ENCODE measurements at places on chromosomes 6 and 20.

DNA sequence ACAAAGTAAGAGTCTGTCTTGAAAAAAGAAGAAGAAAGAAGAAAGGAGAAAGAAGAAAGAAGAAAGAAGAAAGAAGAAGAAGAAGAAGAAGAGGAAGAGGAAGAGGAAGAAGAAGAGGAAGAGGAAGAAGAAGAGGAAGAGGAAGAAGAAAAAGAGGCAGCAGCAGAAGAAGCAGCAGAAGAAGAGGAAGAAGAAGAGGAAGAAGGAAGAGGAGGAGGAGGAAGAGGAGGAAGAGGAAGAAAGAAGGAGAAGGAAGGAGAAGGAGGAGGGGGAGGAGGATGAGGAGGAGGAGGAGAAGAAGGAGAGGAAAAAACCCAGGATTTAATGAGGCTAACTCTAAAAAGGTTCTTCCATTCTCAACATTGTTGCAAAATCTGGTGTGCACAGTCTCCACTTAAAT lies 95.4 kb upstream of the PDE10A start:
- no peaks in the 10 kb centered on the region for H3K36me3 ChIP-seq
- peaks cover 5% of the 10 kb centered on the region for H3K27me3 ChIP-seq
- no peak for DNase-seq
- H3K4me3 ChIP-seq: no peak overlapping the region

DNA sequence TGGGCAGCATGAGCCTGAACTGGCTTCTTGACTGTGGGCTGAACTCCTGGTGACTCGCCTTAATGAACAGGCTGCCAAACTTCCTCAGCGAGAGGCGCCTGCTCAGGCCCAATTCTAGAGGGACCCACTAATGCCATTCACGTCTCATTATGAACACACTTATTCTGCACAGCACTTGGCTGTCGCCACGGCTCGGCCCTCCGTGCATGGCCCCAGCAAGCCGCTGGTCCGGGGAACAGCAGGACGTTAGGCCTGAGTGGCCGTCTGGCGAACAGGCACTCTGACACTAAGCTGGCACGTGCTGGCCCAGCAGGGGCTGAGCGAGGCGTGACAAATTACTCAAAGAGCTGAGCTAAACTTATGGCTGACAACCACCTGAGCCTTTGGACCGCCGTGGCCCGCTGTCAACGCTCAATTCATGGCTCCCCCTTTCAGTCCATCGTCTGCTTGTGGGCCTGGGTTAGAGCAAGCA lies 45.9 kb downstream of the INSM1 start:
- peaks cover 5% of the 10 kb centered on the region for H3K4me1 ChIP-seq
- no peaks in the 10 kb centered on the region for H3K27me3 ChIP-seq
- no peak overlapping the region for H3K4me3 ChIP-seq

DNA sequence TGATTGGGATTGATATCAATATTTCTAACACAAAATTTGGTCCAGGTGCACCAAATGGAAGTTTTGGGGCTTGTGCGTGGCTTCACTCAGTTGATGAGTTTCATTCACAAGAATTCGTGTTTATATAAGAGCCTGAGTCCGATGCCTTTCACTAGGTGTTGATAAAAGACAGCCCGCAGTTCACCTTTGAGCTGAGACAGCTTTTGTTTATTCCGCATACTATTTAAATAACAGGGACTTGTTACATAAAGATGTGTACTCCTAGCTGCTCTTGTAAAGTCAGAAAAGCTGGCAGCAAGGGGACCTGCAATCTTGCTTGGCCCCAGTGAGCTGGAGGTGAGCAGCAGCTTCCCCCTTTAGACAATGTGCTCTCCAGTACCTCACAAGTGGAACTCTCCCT lies 19.0 kb upstream of the NRN1 start:
- no peak overlapping the region for H3K4me3 ChIP-seq
- H3K27me3 ChIP-seq: peaks cover 36% of the 10 kb centered on the region
- H3K4me1 ChIP-seq: no peaks in the 10 kb centered on the region
- no peaks in the 10 kb centered on the region for H3K36me3 ChIP-seq
- H3K27ac ChIP-seq: no peak overlapping the region

DNA sequence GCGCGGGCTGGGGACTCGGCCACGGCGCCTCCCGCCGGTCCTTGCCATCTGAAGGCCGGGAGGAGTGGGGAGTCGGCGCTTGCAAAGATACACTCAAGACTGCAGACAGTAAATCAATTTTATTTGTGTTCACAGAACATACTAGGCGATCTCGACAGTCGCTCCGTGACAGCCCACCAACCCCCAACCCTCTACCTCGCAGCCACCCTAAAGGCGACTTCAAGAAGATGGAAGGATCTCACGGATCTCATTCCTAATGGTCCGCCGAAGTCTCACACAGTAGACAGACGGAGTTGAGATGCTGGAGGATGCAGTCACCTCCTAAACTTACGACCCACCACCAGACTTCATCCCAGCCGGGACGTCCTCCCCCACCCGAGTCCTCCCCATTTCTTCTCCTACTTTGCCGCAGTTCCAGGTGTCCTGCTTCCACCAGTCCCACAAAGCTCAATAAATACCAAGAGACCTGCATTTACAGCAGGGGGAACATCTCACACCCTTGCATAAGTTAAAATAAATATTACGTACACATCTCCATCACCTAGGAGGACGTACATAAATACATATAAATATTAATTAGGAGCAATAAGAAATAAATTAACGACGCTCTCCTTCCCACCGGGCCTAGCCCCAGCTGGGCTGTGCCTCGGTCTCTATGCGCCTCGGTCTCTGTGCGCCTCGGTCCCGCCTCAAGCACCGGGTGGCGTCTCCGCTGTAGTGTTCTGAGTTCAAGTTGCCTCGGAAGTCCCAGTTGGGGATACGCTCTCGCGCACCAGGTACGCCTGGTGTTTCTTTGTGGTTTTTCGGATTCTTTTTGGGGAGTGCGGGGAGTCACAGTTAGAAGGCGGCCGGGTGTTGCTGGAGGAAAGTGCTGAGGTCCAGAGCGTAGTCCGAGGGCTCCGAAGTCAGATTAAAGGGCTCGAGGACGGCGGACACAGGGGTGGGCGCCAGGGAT lies 889 bp upstream of the FLOT1 start:
- DNase-seq: peak; percentile 47
- peaks cover 64% of the 10 kb centered on the region for H3K36me3 ChIP-seq
- peak overlapping the region; percentile 98 for H3K27ac ChIP-seq
- H3K4me1 ChIP-seq: peaks cover 66% of the 10 kb centered on the region

GRCh38 chr20:47886454-47887041 lies 101.3 kb upstream of the SULF2 start:
- H3K4me3 ChIP-seq: no peak overlapping the region
- H3K36me3 ChIP-seq: no peaks in the 10 kb centered on the region
- DNase-seq: no peak
- H3K27ac ChIP-seq: no peak overlapping the region
- no peaks in the 10 kb centered on the region for H3K27me3 ChIP-seq

DNA sequence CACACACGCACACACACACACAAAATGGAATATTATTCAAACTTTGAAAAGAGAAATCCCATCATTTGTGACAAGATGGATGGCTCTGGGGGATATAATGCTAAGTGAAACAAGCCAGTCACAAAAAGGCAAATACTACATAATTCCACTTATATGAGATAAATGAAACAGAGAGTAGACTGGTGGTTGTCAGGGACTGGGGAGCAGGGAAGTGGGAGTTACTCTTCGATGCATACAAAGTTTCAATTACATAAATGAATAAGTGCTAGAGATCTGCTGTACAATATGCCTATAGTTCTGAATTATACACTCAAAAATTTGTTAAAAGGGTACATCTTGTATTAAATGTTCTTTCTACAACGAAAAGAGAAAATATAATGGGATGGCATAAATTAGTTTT lies 58.1 kb upstream of the PLN start:
- no peak for DNase-seq
- H3K27ac ChIP-seq: no peak overlapping the region
- H3K27me3 ChIP-seq: no peaks in the 10 kb centered on the region
- peaks cover 24% of the 10 kb centered on the region for H3K4me1 ChIP-seq
- H3K4me3 ChIP-seq: no peak overlapping the region

DNA sequence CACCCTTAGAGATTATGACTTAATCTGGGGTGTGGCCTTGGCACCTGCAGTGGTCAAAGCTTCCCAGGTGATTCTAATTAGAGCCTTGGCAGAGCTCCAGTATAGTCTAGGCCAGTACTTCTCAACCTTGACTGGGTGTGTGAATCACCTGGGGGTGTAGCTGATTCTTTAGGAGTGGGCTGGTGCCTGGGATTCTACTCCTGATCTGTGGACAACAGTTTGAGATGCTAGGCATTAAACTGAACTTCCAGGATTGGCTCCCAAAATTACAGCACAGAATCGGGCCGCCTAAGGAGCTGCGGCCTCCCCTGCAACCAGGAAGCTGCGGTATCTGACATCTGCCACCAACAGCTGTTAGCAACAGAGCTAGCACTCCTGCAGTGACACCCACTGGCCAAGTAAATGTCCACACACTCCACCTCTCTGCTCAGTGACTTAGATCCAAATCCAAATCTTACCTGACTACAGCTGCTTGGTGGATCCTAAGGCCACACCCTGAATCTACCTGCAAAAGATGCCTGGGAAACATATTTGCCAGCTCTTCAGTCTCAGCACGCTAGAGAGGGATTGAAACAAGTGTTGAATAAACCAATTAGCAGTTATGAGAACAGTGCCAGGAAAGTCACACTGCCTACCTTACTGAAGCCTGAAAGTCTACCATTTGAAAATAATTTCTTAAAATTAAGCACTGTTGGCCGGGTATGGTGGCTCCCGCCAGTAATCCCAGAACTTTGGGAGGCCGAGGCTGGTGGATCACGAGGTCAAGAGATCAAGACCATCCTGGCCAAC lies 126.7 kb downstream of the UNC5CL start:
- no peak overlapping the region for H3K27ac ChIP-seq
- no peak overlapping the region for H3K4me3 ChIP-seq
- H3K36me3 ChIP-seq: no peaks in the 10 kb centered on the region
- peak; percentile 16 for DNase-seq

- no peak overlapping the region for H3K4me3 ChIP-seq
- no peaks in the 10 kb centered on the region for H3K27me3 ChIP-seq
- H3K36me3 ChIP-seq: peaks cover 2% of the 10 kb centered on the region
- no peak for DNase-seq
Observed at GRCh38 chr6:109050447-109051102, 44.1 kb downstream of the SESN1 start.

GRCh38 chr6:73047801-73048200 lies 177.5 kb downstream of the KHDC1L start:
- no peak overlapping the region for H3K27ac ChIP-seq
- no peak for DNase-seq
- H3K27me3 ChIP-seq: no peaks in the 10 kb centered on the region
- H3K4me3 ChIP-seq: no peak overlapping the region
- no peaks in the 10 kb centered on the region for H3K4me1 ChIP-seq

DNA sequence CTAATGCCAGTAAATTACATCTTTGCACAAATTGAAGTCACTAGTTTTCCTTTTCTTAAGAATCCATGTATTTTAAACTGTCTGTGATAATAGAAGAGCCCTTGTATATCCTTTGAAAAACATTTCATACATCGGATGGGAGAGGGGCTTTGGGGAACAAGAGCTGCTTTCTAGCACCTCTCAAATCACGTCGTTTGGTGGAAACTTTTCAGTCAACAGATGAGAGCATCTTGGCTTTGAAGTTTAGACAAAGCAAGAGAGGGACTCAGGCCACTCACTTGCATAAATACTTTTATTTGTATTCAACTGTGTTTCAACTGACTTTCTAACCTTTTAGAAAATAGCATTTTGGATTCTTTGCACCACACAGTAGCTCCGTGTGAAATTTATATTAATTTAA lies 502.3 kb upstream of the IMPG1 start:
- no peaks in the 10 kb centered on the region for H3K36me3 ChIP-seq
- DNase-seq: no peak

DNA sequence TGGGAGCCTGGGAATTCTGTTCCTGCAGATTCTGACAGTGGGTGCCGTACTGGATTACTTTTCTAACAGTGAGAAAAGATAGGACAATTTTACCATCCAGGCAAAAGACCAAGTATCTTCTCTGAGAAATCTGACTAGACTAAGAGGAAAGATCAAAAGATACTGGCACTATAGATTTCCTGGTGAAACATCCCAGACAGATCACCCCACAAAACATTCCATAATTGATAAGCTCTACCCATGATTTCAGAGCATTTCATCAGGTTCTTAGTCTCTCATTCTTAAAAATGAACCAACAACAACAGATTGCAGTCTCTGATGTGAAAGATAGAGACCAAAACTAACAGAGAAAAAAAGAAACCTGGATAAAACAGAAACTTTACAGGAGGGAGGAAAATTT lies 13.6 kb upstream of the UBR2 start:
- peaks cover 11% of the 10 kb centered on the region for H3K4me1 ChIP-seq
- H3K27me3 ChIP-seq: peaks cover 32% of the 10 kb centered on the region
- H3K27ac ChIP-seq: no peak overlapping the region
- DNase-seq: no peak
- peaks cover 1% of the 10 kb centered on the region for H3K36me3 ChIP-seq

DNA sequence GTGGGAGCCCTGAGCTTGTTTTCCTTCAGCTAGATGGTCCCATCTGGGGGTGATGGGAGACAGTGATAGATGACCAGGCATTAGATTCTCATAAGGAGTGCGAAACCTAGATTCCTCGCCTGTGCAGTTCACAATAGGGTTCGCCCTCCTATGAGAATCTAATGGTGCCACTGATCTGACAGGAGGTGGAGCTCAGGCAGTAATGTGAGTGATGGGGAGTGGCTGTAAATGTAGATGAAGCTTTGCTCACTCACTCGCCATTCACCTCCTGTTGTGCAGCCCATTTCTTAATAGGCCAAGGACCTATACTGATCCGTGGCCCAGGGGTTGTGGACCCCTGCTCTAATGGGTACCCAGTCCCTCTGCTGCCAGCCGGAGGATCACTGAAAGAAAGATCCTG lies 20.7 kb upstream of the KCNB1 start:
- no peaks in the 10 kb centered on the region for H3K36me3 ChIP-seq
- H3K4me1 ChIP-seq: no peaks in the 10 kb centered on the region
- H3K27ac ChIP-seq: no peak overlapping the region
- no peak overlapping the region for H3K4me3 ChIP-seq

DNA sequence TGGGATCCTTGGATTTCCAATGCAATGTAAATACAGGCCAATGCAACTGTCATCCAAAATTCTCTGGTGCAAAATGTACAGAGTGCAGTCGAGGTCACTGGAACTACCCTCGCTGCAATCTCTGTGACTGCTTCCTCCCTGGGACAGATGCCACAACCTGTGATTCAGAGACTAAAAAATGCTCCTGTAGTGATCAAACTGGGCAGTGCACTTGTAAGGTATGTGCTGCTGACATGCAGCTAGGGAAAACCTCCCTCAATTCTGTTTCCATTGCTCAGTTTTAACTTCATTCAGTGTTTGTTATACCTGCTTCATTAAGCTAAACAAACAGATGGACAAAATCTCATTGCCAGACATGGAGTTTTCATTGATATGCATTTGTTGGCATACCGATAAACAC lies 397.1 kb downstream of the ARHGAP18 start:
- H3K27ac ChIP-seq: no peak overlapping the region
- H3K27me3 ChIP-seq: peaks cover 18% of the 10 kb centered on the region
- no peak for DNase-seq
- no peaks in the 10 kb centered on the region for H3K36me3 ChIP-seq

GRCh38 chr6:166174031-166174430 lies 6.4 kb upstream of the TBXT start:
- peaks cover 24% of the 10 kb centered on the region for H3K27me3 ChIP-seq
- H3K4me3 ChIP-seq: no peak overlapping the region
- H3K27ac ChIP-seq: no peak overlapping the region
- H3K36me3 ChIP-seq: no peaks in the 10 kb centered on the region

All from activated naive CD8-positive, alpha-beta T cell treated with anti-CD3 and anti-CD28 coated beads for 36 hours (primary cell).